ENCODE measurements at places on chromosomes 7 and 10.
A peak's percentile ranks its signal among the peaks of the same experiment; 100 is the strongest.

GRCh38 chr10:49633327-49634068, 19.7 kb downstream of the CHAT start:
- DNase-seq: no peak

- no peak for DNase-seq
Observed at GRCh38 chr10:27646194-27646593, 99.4 kb downstream of the MKX start.

DNA sequence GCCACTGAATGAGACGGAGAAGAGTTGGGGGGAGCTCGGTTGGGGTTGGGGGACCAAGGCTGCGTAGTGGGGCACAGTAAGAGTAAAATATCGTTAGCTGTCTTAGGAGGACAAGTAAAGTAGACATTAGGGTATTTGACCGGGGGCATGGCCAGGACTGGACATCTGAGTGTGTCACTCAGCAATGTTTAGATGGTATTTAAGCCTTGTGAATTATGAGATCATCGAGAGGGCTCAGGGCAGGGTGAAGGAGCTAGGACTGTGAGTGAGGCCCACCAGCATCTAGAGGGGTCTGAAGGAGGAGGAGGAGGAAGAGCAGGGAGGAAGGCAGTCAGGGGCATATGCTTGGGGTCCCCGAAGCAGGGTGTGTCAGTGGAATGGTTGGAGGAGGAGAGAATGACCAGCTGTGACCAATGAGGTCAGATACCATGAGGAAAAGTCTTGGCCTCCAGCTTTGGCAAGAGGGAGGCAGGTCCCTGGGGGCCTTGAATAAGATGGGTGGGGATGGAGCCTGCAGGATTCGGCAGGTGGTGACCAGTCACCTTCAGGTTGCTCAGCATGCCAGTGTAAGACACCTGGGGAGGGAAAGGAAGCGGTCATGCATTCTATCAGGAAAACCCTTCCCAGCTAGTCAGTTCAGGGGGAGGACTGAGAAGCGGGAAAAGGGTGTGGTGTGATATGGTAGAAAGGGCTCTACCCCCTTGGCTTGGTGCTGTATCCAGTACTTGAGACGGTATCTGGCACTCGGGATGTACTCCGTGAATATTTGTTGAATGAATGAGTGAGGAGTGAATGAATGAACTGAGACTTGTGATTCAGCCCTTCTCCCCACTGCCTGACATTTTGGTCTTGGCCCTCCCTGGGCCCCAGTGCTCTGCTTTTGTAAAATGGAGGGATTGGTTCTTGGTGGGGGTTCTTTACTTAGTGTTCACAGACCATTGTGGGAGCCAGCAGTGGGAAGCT, 34.8 kb upstream of the SH2D4B start:
- DNase-seq: peak; percentile 18

DNA sequence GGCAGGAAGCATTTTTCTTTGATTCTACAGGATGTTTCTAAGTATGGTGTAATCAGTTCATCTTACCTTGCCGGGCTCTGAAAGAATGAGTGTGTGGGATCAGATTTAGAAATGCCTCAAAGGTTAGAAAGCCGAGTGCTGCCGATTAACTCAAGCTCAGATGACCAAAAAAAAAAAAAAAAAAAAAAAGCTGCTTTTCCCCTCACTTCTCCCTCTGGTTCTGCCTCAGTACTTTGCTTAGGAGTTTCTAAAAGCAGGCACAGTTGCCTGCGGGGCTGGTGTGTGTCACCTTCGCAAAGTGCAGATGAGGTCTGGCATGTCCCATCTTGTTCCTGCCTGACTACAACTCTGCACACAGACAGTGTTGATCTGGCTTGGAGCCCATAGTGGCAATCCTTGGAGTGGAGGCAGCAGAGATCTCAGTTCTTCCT, 47.0 kb downstream of the KIAA1217 start:
- DNase-seq: no peak

- DNase-seq: peak; percentile 18
Observed at GRCh38 chr7:105480931-105481330, 41.1 kb downstream of the PUS7 start.

- DNase-seq: peak; percentile 36
Observed at GRCh38 chr7:38630720-38631673, at the start of gene AMPH. TSS of gene AMPH (minus strand) at chr7:38631373. CDS start at chr7:38631351, 22 bp downstream.

- DNase-seq: peak; percentile 44
Observed at GRCh38 chr10:79066411-79067240, 2.1 kb upstream of the ZMIZ1 start.

- no peak for DNase-seq
Observed at GRCh38 chr10:44895280-44895679, 15.9 kb upstream of the TMEM72 start.

- DNase-seq: no peak
Observed at GRCh38 chr7:73976761-73977618, 51.0 kb upstream of the ELN start.

DNA sequence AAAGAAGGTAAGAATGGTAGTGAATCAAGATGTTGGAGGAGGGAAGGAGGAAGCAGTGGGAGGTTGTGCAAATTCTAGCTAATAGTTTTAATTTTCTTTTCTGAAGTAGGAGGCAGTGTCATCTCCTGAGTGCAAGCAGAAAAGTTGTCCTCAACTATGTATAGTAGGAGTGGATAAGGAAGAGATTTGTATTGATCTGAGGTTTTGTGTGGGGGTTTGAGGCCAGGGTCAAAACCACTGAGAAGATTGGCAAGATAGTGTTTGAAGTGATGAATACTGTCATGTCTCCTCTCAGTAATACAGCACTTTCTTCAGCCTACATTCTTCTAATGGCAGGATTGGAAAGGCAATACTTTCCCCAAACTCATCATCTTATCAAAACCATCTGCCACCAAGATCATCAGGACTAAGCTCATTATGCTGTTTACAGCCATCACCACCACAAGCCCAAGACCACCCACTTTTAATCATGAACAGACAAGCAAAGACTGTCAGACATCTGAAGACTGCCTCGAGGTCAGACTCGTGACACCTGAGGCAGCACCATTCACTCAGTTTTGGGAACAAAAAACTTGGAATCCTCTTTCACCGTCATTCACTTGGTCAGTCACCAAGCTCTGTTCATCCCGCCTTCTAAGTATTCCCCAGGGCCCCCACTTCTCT, 1.5 kb upstream of the MIOS start:
- no peak for DNase-seq

DNA sequence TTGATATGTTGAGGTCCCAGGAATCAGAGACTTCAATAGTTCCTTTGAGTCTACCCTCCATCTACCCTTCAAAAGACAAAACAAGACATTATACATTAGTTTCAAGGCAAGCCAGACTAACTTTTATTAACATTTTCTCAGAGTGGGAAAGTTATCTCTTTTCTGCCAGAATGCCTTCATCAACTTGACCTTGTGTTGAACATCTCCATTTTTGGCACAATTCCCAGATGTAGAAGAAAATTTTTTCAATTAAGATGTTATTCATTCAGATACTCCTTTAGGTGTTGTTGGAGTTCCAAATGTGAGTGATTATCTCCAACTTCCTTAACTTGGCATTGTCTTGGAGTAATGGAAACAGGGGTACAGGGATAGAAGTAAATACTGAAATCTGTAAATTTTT, 59.1 kb downstream of the NRF1 start:
- peak; percentile 35 for DNase-seq

- DNase-seq: no peak
Observed at GRCh38 chr7:51237446-51238133, 79.0 kb downstream of the COBL start.

GRCh38 chr10:91290607-91291006, 70.1 kb downstream of the PCGF5 start:
- DNase-seq: no peak

DNA sequence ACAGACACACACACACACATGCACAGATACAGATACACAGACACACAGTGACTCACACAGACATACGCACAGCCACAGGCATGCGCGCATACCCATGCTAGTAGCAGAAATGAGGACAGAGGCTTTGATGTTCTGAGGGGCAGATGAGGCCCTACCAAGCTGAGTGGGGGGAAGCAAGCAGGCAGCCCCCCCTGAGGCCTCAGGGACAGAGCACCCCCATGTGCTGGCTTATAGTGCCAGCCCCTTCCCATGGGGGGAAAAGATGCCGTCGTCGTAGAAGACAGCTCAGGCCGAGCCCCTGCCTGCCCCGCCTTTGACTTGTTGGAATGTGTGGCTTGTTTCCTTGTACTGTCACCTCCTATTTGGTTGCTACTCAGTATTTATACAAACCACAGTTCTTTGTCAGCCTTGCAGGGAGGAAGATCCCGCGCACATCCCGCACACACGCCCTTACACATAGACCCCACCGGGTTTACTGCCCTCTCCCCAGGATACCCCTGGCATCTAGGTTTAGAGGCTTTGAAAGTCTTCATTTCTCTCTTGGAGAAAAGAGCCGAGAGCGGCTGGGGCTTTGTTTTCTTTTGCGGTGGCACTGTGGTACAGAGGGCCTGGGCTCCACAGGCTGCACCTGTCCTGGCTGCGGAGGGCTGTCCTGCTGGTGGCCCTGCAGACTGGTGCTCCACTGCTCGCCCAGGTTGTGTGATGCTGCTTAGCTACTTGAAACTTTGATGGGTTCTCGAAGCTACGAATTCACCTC, 112.5 kb downstream of the DOCK1 start:
- DNase-seq: no peak

DNA sequence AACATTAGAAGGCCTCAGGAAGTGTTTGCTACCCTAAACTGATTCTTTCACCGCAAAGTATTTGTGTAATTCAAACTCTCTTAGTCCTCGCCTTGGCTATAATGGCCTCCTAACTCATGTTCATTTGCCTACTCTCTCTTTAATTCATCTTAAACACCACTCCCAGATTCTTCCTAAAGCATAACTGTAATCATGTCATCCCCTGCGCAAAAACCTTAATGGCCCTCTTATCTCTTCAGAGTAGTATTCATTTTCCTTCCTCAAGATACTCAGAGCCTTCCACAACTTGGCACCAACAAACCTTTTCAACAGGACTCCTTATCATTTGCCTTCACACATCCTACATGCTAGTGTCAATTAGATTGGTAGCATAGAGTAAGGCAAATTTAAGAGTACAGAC, 42.9 kb downstream of the CSTF2T start:
- DNase-seq: no peak

- peak; percentile 52 for DNase-seq
Observed at GRCh38 chr7:116166156-116166555, 44.2 kb upstream of the TES start.

GRCh38 chr7:96331775-96332174, 9.9 kb upstream of the SLC25A13 start:
- DNase-seq: no peak

GRCh38 chr7:93156884-93157283, 8.7 kb upstream of the SAMD9L start:
- DNase-seq: peak; percentile 84

DNA sequence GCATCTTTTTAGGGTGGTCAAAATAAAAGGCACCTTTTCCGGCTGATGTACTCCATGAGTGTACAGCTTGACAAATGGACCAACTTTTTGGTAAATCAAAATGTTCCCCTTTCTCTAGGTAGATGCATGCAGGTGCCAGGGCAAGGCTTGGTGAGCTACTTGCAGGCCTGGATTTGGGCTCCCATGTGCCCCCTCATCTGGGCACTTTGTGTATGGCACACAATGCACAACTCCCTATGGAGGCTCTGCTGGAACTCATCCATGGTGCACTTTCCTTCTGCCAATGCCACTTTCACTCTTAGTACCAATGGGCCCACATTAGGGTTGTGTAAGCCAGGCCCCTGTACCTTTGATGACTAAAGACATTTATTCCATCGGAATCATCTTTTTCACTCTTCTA, 300.8 kb downstream of the SDHAF3 start:
- no peak for DNase-seq

GRCh38 chr7:151512353-151512752, 7.3 kb downstream of the RHEB start:
- no peak for DNase-seq

DNA sequence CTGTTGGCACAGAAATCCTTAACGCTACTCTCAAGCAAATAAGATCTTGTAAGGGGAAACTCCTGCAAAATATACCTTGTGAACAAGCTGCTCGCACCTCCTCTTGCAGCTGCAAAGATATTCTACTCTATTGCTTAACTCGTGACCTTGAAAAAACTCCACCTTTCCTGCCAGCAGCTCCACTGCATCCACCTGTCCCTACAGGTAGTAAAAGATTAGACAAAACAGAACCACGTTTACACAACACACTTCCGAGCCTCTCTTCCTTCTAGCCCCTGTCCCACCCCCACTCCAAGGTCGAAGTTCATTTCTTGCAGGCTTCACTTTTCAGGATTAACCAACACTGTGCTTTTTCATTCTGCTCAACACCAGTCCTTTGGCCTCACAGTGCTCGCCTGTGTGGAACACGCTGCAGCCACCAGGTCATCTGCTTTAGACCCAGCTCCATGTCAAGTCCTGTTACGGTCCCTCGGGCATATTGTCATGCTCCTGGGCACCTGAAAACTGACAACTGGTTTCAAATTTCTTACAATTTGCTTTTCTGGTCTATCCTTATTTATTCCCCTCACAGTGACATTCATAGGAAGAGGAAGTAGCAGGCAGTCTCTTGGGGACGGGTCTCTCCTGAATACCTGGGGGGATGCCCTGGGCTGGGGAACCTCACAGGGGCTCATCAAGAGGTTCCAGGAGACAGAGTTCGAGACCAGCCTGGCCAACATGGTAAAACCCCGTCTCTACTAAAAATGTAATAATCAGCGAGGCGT, 165.8 kb upstream of the KLF14 start:
- DNase-seq: no peak

GRCh38 chr7:1053002-1053411, 8.7 kb downstream of the GPR146 start:
- DNase-seq: no peak

GRCh38 chr10:123636598-123637325, 29.4 kb upstream of the GPR26 start:
- DNase-seq: peak; percentile 42

- DNase-seq: peak; percentile 86
Observed at GRCh38 chr10:119025776-119026175, 3.7 kb upstream of the NANOS1 start.

DNA sequence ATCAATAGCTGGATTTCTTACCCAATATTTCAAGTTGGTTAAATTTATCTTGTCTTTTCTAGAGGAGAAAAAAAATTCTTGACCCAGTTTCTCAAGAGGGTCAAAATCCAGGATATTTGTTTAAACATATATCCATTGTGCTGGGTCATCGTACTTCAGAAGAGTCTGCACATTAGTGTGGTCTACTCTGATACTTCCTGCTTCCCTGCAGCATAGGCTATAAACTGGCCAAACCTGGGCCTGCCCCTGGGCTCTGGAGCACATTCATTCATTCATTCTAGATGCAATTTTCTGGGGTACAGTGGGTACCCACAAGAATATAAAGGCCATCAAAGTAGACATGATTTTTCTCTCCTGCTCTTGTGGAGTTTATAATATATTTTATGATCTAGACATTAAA, 142.1 kb upstream of the WNT16 start:
- no peak for DNase-seq

DNA sequence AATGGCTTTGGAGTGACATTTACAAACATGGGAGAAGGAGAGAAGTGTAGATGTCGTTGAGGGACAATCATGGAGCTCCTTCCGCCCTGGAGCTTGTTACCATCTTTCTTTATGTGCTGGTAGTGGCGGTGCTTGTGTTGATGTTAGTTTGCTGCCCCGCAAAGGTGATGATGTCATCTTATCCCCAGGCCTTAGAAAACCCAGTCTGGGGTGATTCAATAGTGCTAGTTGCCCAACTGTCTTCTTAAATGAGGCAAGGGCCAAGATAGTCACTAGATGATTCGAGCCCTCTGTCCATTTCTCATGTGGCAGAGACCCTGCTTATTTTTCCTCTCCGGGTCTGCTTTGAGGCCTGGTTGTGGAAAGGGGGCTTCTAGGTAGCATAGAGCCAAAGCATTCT, 277.4 kb downstream of the CCSER2 start:
- DNase-seq: peak; percentile 23
